Activated CD8-positive, alpha-beta T cell treated with anti-CD3 and anti-CD28 coated beads for 36 hours (primary cell): ENCODE measurements at places on chromosomes 6 and 20. TPM values are rescaled to one million over a fixed set of nuclear protein-coding genes. Genes with fewer than 3 reads are reported as not detected.
A peak's percentile ranks its signal among the peaks of the same experiment; 100 is the strongest.

- peaks cover 65% of the 10 kb centered on the region for H3K27me3 ChIP-seq
- peaks cover 12% of the 10 kb centered on the region for H3K36me3 ChIP-seq
- DNase-seq: no peak
- H3K4me3 ChIP-seq: no peak overlapping the region
- no peak overlapping the region for H3K27ac ChIP-seq
- H3K4me1 ChIP-seq: peaks cover 5% of the 10 kb centered on the region
Measured at GRCh38 chr6:27281105-27281539, 31.0 kb downstream of the POM121L2 start.

DNA sequence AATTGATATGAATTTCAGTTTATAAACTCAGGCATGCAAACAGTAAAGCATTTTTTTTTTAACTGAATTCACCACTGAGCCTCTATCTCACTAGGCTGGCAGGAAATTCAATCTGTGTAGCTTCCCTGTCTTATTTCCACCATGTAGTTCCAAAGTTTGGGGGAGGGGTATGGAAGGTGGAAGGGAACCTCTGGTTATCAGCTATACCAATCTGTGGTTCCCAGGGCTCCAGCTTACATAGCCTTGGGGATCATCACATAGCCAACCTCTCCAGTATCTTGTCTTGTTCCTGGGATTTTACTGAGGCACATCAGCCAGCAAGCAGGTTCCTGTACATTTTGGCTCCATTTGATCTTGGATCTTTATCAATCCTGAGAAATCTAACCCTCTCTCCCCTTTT lies 15.6 kb downstream of the RAD21L1 start:
- H3K4me3 ChIP-seq: no peak overlapping the region
- H3K4me1 ChIP-seq: peaks cover 5% of the 10 kb centered on the region
- no peak for DNase-seq
- peaks cover 6% of the 10 kb centered on the region for H3K27me3 ChIP-seq
- no peaks in the 10 kb centered on the region for H3K36me3 ChIP-seq

DNA sequence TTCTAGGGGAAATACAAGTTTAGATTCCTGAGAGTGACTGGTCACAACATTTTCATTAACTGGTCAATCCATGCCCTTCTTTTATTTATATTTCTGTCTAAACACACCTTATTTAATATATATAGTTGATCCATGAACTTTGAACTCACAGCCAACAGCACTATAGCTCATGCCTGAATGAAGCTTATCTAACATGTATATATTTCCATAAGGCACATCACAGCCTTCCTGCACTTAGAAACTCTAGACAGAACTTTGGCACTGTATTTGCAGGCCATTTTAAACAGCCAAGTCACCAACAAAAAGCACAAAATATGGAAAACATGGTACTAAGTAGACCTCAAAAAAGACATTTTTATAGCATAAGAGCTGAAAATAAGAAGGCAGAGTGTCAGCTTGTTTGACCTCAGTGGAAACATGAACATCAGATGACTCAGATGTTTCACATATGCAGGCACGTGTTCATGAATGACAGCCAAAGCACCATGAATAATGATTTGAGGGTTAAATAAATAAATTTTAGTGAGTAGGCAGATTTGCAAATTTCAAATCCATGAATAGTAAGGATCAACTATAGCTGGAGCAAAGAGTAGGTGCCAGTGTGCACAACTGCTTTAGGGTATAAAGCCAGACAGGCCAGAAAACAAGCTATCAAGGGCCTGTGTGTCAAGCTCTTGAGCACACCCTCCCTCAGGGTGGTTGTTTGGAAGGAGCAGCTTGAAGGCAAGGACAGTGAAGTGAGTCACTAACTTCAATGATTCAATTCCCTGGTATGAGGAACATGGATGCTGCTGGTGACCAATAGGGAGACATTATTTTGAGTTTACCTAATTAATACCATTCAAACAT lies 88.9 kb upstream of the NT5E start:
- no peaks in the 10 kb centered on the region for H3K36me3 ChIP-seq
- no peaks in the 10 kb centered on the region for H3K27me3 ChIP-seq
- DNase-seq: peak; percentile 8
- peaks cover 14% of the 10 kb centered on the region for H3K4me1 ChIP-seq
- H3K4me3 ChIP-seq: no peak overlapping the region

KIAA0408 gene
- total RNA-seq: 2.6 TPM

DNA sequence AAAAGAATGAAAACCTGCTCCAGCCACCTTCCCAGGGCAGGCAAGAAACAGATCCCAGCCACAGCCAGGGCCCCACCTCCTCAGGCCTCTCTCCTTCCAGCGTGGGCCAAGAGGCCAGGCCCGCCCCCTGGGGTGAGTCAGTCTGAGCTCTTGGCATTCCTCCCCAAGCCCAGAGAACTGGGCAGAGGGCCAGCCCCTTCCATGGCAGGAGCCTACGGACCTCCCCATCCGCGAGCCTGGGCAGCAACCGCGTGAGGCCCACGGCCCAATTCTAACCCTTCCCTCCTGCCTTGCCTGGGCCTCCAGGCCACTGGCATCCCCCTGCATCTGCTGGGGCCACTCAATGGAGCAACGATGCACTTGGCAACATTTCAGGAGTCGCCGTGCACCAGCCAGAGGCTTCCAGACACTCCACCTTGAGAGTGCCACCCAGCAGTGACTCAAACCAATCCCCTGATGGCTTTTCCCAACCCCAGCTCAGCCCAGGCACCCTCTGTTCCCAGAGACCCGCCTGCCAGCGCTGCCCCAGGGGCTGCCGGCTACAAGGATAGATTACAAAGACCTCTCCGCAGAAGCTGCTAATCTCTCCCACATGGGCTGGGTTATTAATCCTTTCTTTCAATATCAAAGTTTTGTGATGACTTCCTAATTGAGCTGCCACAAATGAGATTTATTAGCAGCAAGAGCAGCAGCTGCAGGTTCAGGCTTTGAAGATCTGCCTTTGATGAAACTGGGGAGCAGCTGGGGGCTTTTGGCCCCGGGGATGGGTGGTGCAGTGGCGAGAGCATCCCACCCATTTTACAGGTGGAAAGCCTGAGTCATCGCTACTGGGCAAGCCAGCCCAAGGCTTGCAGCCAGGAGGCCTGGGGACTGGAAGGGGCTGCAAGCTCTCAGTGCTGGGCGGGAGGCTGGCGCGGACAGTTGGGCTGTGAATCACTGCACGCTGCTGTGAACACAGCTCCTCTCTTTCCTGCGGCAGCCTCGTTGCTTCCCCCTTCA lies 85.7 kb downstream of the NFATC2 start:
- no peak overlapping the region for H3K4me3 ChIP-seq
- no peaks in the 10 kb centered on the region for H3K27me3 ChIP-seq
- H3K27ac ChIP-seq: peak overlapping the region; percentile 73
- peaks cover 25% of the 10 kb centered on the region for H3K4me1 ChIP-seq
- DNase-seq: peak; percentile 57

- no peak for DNase-seq
- H3K27me3 ChIP-seq: no peaks in the 10 kb centered on the region
- H3K36me3 ChIP-seq: peaks cover 53% of the 10 kb centered on the region
- no peak overlapping the region for H3K4me3 ChIP-seq
Measured at GRCh38 chr6:158608221-158608620, 36.3 kb downstream of the DYNLT1 start.

- DNase-seq: no peak
- H3K27me3 ChIP-seq: peaks cover 23% of the 10 kb centered on the region
- peaks cover under 1% of the 10 kb centered on the region for H3K4me1 ChIP-seq
- H3K36me3 ChIP-seq: no peaks in the 10 kb centered on the region
- no peak overlapping the region for H3K4me3 ChIP-seq
Measured at GRCh38 chr6:133843098-133843497, 45.8 kb upstream of the TCF21 start.

- no peaks in the 10 kb centered on the region for H3K36me3 ChIP-seq
- peaks cover 4% of the 10 kb centered on the region for H3K27me3 ChIP-seq
- no peaks in the 10 kb centered on the region for H3K4me1 ChIP-seq
- no peak overlapping the region for H3K27ac ChIP-seq
- no peak overlapping the region for H3K4me3 ChIP-seq
Measured at GRCh38 chr20:20793591-20793990, 81.1 kb upstream of the RALGAPA2 start.

- H3K27me3 ChIP-seq: peaks cover 2% of the 10 kb centered on the region
- no peak overlapping the region for H3K27ac ChIP-seq
- DNase-seq: no peak
- H3K4me3 ChIP-seq: no peak overlapping the region
- H3K36me3 ChIP-seq: no peaks in the 10 kb centered on the region
- H3K4me1 ChIP-seq: no peaks in the 10 kb centered on the region
Measured at GRCh38 chr6:163354761-163355425, 59.6 kb upstream of the QKI start.

GRCh38 chr6:25175681-25176080 lies 103.5 kb upstream of the CARMIL1 start:
- H3K27me3 ChIP-seq: peaks cover 5% of the 10 kb centered on the region
- DNase-seq: peak; percentile 20
- no peak overlapping the region for H3K4me3 ChIP-seq
- peaks cover 49% of the 10 kb centered on the region for H3K4me1 ChIP-seq
- no peak overlapping the region for H3K27ac ChIP-seq

DNA sequence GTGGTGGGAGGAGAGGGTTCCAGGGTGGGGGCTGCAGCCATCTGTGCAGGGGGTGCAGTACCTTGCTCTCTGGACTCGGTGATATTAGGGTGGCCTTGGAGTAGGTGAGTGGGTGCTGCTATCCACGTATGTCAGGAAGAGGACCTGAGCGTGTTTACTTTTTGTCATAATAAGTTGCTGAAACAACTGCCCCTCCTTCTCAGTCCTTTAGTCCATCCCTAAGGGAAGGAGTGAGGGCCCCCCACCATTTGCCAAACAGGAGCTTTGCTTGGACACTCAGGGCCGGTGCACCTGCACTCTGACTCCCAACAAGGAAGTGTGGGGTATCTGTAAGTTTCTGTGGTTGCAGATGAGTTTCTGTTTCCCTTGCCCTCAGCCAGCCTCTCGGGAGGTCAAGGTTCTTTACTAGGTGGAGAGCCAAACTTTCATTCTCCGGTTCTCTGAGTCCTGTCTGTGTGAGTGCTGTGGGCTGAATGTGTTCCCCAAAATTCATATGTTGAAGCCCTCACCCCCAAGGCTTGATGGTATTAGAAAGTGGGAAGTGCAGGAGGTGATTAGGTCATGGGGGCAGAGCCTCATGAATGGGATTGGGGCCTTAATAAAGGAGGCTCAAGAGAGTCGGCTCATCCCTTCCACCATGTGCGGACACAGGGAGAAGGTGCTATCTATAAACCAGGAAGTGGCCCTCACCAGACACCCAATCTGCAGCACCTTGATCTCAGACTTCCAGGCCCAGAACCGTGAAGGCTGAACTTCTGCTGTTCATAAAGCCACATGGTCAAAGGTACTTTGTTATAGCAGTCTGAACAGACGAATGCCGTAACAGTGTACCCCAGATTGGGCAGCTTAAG lies 19.6 kb upstream of the CCR6 start:
- DNase-seq: no peak
- peaks cover 30% of the 10 kb centered on the region for H3K4me1 ChIP-seq
- no peak overlapping the region for H3K4me3 ChIP-seq
- no peaks in the 10 kb centered on the region for H3K36me3 ChIP-seq
- no peak overlapping the region for H3K27ac ChIP-seq
- H3K27me3 ChIP-seq: no peaks in the 10 kb centered on the region

ETV7 gene
- 0.51 TPM for total RNA-seq

DNA sequence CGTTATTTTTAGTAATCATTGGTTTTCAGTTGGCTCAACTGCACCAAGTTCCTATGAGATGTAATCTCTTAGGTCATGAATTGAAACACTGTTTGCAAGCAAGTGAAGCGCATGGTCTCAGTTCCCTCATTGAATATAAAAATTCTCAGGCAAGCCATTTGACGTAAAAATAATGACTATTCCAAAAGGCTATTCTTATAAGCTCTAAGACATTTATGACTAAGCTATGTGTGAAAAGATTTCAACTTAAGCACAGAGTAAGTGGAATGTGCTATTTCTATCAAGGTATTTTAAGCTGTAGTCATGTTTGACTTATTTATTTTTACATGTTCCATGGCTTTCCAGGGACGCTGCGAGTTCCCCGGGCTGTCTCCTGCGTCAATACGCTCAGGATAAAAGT lies 248.5 kb downstream of the THBS2 start:
- no peak overlapping the region for H3K27ac ChIP-seq
- no peak overlapping the region for H3K4me3 ChIP-seq
- H3K4me1 ChIP-seq: no peaks in the 10 kb centered on the region

GRCh38 chr6:125393449-125393858 lies 91.7 kb upstream of the HDDC2 start:
- no peaks in the 10 kb centered on the region for H3K36me3 ChIP-seq
- H3K27me3 ChIP-seq: peaks cover 19% of the 10 kb centered on the region
- DNase-seq: no peak
- no peak overlapping the region for H3K27ac ChIP-seq

DNA sequence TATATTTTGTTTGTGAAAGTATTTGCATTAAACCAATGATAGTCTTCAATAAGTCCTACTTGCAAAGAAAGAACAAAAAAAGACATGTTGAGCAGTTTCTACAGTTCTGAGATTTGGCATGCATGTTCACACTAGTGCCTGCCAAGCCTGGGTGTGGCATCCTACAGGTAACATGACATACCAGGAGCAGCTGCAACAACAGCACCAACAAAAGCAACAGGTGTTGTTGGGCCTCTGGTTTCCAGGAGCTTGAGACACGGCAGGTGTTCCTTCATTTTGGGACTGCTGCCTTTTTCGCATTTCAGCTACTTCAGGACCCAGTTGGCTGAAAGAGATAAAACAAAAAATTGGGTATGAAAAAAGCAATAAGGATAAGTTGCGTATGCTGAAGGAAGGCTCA lies 41.2 kb upstream of the MTRF1L start:
- no peak for DNase-seq
- no peak overlapping the region for H3K4me3 ChIP-seq
- peaks cover 3% of the 10 kb centered on the region for H3K27me3 ChIP-seq
- no peaks in the 10 kb centered on the region for H3K36me3 ChIP-seq
- H3K27ac ChIP-seq: no peak overlapping the region

LGSN gene
- not detected for total RNA-seq

- peak overlapping the region; percentile 74 for H3K4me3 ChIP-seq
- peaks cover 36% of the 10 kb centered on the region for H3K4me1 ChIP-seq
- DNase-seq: peak; percentile 40
- peaks cover 2% of the 10 kb centered on the region for H3K27me3 ChIP-seq
- H3K27ac ChIP-seq: peak overlapping the region; percentile 83
Measured at GRCh38 chr6:163414946-163415619, 565 bp downstream of the QKI start.

CST4 gene
- total RNA-seq: not detected

GRCh38 chr20:1824834-1825233 lies 70.4 kb upstream of the SIRPA start:
- H3K27me3 ChIP-seq: peaks cover 15% of the 10 kb centered on the region
- H3K4me1 ChIP-seq: no peaks in the 10 kb centered on the region
- H3K27ac ChIP-seq: no peak overlapping the region
- peaks cover 4% of the 10 kb centered on the region for H3K36me3 ChIP-seq

DNA sequence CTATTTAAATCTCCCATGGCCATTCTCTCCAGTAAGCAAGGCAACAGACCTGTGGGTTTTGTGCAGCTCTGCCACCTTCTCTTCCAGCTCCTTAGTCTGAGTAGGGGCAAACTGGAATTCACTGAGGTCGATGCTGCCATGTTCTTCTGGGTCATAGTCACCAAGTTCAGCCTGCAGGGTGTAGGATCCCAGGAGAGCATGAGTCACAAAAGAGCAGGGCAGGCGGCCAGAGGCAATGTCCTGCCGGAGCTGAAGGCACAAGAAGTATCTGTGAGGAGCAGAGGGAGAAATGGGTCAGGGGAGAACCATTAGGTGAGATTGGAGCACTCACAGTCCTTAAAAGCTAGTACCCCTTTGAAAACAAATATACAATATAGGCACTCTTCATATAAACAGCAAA lies 73.7 kb downstream of the SMLR1 start:
- H3K4me1 ChIP-seq: no peaks in the 10 kb centered on the region
- H3K4me3 ChIP-seq: no peak overlapping the region
- no peak overlapping the region for H3K27ac ChIP-seq
- DNase-seq: no peak
- H3K27me3 ChIP-seq: no peaks in the 10 kb centered on the region

FARS2 gene
- 15.7 TPM for total RNA-seq
